Activated naive CD4-positive, alpha-beta T cell treated with anti-CD3 and anti-CD28 coated beads, Interleukin-2, amount 10 ng/mL, durations not matched to agents 7 days and 5 days (primary cell): ENCODE measurements at places on chromosomes 1 and 21.
A peak's percentile ranks its signal among the peaks of the same experiment; 100 is the strongest.

- no peak for DNase-seq
Observed at GRCh38 chr1:232704694-232705680, 75.1 kb upstream of the SIPA1L2 start.

GRCh38 chr1:245094954-245095353 lies 59.8 kb upstream of the KIF26B start:
- no peak for DNase-seq

GRCh38 chr1:33295023-33295422 lies 25.9 kb downstream of the A3GALT2 start:
- no peak for DNase-seq

DNA sequence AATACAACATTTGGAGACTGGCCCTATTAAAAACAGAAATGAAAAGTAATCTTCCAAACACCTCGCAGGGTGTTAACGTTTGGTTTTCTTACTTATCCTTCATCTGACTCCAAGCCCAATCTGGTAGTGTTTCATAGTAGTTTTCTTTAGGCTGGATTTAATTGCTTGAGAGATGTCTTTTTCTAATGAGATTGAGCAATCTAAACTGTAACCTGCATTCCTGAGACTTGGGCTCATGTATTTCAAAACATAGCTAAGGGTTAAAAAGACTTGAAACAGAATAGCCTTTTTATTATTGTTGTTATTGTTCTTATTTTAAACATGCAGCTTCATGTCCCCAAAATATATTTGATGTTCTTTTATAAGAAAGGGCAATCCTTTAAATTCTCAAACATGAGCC lies 278.9 kb downstream of the TGFB2 start:
- DNase-seq: no peak

DNA sequence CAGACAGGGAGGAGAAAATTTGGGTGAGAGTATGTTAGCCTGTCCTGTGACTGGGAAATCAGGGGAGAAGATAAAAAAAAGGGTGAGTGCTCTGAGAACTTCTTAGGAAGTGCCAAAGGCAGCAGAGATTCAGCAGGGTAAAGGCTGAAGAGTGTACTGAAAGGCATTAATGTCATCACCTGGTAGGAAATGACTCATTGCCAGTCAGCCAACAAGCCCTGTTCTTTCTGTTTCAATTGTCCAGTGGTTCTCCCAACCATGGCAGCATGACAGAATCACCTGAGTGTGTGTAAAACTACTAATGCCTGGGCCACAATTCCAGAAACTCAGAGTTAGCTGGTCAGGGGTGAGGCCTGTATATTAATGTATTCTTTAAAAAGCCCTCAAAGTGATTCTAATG lies 83.5 kb downstream of the INTS7 start:
- no peak for DNase-seq

DNA sequence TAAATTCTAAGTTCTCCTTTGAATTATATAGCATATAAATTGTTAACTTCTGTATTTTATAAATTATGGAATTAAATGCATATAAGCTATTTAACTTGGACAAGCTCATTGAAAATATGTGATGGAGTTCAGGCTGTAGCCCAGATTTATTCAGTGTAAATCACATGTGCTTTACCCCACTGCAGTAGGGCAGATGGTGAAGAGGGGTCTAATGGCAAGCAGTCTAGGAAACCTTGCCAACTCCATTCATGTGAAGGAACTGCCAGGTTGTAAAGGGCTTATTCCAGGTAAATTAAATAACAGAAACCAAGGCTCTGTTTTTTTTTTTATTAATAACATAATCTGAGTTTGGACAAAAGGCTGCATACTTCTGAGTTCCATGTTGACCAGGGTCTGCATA lies 243.2 kb downstream of the NCAM2 start:
- DNase-seq: no peak

- DNase-seq: no peak
Observed at GRCh38 chr1:46802901-46803574, 4.2 kb downstream of the CYP4B1 start.

DNA sequence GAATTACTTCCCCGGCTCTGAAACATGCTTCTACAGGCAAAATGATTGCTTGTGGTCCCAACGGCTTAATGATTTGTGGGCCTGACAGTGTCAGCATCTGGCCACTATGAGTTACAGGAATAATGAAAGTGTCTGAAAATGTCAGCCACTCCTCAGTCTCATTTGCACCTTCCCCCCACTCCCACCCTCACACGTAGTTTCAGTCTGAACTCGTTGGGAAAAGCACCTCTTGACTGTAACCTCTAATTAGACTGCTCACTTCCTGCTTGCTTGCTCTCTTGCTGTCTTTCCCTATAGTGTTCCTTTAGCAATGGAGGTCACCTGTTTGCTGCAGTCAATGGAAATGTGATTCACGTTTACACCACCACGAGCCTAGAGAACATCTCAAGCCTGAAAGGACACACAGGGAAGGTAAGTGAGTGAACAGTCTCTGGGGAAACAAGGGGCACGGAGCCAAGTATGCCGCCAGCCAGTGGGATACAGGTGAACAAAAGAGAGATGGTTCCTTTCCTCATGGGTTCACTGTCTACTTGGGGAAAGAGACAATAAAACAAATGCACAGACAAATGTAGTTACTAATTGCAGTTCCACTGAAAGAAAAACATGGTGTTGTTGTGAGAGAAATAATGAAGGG lies 27.1 kb downstream of the CFAP57 start:
- DNase-seq: no peak

GRCh38 chr1:6928106-6928885 lies 143.0 kb downstream of the CAMTA1 start:
- DNase-seq: no peak

GRCh38 chr1:188314557-188315137 lies 1485.9 kb downstream of the PLA2G4A start:
- DNase-seq: no peak

GRCh38 chr21:28437061-28437460 lies 555.6 kb downstream of the LTN1 start:
- DNase-seq: no peak

DNA sequence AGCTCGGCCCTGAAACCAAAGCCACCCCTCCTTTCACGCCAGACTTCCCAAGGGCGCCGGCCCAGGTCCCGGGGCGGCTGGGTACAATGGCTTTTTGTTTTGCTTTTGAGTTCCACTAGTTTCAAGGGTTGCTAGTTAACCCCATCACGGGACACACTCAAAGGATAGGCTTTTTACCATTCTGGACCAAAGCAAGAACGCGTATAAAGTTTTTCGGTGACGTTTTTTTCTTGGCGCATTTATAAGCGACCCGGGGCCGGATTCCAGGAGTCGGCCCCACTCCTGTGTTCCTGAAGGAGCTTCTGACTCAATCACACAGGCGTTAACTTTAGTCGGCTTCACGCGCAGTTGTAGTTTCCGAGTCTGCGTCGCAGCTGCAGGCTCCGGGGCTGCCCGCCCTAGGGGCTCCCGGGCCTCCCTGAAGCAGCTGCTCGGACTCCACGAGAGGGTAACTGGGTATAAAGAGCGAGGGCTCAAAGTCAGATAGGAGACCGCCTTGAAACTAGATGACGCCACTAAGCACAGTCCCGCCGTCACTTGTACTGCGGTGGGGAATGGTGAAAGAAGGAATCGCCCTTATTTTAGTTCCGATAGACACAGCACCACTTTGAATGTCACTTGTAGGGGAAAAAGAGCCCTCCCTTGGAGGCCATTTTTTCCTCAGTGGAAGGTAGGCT lies 707 bp upstream of the KLHL21 start:
- peak; percentile 79 for DNase-seq

GRCh38 chr1:201678264-201679101 lies 139.6 kb downstream of the NAV1 start:
- no peak for DNase-seq

GRCh38 chr21:29164323-29164942 lies 34.0 kb downstream of the MAP3K7CL start:
- DNase-seq: no peak

DNA sequence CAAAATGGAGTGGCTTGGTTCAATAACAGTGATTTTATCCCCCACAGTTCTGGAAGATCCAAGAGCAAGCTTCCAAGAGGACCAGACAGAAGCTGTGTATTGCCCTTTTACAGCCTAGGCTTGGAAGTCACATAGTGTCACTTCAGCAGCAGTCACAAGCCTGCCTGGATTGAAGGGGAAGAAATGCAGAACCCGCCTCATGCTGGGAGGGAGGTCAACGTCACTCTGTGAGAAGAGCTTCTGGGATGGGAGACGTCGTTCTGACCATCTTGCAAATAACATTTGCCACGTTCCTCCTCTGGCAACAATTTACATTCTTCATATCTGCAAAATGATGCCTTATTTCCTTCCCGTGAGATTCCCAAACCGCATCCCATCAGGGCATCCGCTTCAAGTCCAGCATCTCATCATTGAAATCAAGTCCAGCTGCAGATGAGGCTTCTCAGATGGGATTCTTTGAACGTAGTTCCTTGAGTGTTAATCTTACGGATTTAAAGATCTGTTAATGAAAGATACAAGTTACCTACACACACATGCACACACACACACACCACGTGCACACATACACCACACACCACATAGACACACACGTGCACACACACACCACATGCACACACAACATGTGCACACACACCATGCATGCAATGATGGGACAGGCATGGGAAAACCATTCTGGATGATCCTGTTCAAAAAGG lies 23.9 kb upstream of the KIF1B start:
- peak; percentile 40 for DNase-seq

GRCh38 chr1:42935971-42936308 lies 22.7 kb downstream of the SLC2A1 start:
- no peak for DNase-seq

- no peak for DNase-seq
Observed at GRCh38 chr1:63368131-63368530, 704 bp downstream of the ALG6 start.

GRCh38 chr1:179817789-179818188 lies 59.8 kb downstream of the TOR1AIP2 start:
- no peak for DNase-seq
